ENCODE measurements at places on chromosomes 16 and 17. TPM values are rescaled to one million over a fixed set of nuclear protein-coding genes. Genes with fewer than 3 reads are reported as not detected.
A peak's percentile ranks its signal among the peaks of the same experiment; 100 is the strongest.

Gene TOP2A
- total RNA-seq, result 230 TPM

Gene CCL1
- total RNA-seq, result not detected

Gene CCT6B
- 1.7 TPM for total RNA-seq

DNA sequence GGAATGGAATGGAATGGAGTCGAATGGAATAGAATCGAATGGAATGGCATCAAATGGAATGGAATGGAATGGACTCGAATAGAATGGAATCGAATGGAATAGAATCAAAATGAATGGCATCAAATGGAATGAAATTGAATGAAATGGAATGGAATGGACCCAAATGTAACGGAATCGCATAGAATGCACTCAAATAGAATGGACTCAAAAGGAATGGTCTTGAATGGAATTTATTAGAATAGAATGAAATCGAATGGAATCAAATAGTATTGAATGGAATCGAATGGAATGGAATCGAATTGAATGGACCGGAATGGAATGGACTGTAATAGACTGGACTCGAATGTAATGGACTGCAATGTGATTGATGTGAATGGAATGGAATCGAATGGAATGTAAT lies 501.4 kb upstream of the WSB1 start:
- DNase-seq, result no peak

- no peak for DNase-seq
Measured at GRCh38 chr17:41976142-41976768, 9.7 kb downstream of the CNP start.

Gene ABCC11
- 0.33 TPM for total RNA-seq

GRCh38 chr16:65548470-65548869 lies 426.6 kb upstream of the CDH11 start:
- DNase-seq, result peak; percentile 60

DNA sequence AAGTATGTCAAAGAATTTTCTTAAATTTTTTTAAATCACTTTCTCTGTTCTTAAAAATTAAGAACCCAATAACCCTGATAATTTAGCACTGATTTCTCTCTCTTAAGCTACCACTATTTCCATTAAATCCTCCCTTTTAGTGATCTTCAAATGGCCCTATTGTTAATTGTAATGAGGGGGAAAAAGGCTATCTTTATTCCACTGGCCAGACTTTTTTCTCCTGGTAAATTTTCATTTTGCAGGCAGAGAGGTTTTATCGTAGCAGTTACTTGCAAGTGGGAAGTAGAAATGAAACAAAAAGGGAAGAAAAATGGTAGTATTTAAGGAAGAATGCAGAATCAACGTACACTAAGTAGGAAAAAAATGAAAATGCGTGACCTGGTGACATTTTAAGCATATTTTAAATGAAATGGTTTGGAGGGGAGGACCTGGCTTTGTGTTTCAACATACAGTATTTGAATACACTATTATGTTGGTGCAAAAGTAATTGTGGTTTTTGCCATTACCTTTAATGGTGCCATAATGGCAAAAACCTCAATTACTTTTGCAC lies 224.9 kb downstream of the TANC2 start:
- no peak for DNase-seq

- no peak for DNase-seq
Measured at GRCh38 chr17:45090711-45091110, 29.6 kb downstream of the NMT1 start.

- no peak for DNase-seq
Measured at GRCh38 chr16:80903616-80904015, 99.2 kb upstream of the CDYL2 start.

Gene KDM8
- total RNA-seq, result 15.2 TPM

DNA sequence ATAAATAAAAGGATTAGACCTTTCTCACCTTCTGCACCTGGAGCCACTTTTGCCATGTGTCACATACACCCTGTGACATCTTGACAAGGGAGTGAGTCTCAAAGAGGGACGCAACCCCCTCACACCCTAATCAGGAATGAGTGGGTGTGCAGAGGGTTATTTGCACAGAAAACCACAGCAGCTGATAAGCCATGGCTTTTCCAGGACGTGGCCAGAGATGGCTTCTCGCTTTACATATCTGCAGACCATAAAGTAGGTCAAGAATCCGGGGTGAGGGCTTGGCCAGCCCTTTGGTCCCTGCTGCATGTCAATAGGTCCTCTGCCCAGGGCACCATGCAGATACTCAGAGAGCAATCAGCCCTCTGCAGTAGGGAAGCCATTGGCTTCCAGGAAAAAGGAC lies 2.4 kb upstream of the CD300LF start:
- DNase-seq, result no peak

Gene SSTR5
- 0.22 TPM for total RNA-seq

Gene KRTAP4-1
- not detected for total RNA-seq
